ENCODE measurements at places on chromosomes 4 and X. TPM values are rescaled to one million over a fixed set of nuclear protein-coding genes. Genes with fewer than 3 reads are reported as not detected.

The SH2D1A gene
- not detected for total RNA-seq

The C4orf50 gene
- total RNA-seq, result 2.0 TPM

The PLA2G12A gene
- 36.8 TPM for total RNA-seq

The NUDT11 gene
- 18.8 TPM for total RNA-seq

The CTAG1B gene
- not detected for total RNA-seq

The FRG2 gene
- not detected for total RNA-seq

The CCNA2 gene
- total RNA-seq, result 22.1 TPM

The UGT2B11 gene
- not detected for total RNA-seq

The PLCXD1 gene
- 29.1 TPM for total RNA-seq

The FGA gene
- not detected for total RNA-seq

The MAGEC2 gene
- not detected for total RNA-seq

The SPACA5 gene
- not detected for total RNA-seq

The DCAF16 gene
- 46.3 TPM for total RNA-seq

The CLDN34 gene
- not detected for total RNA-seq

The FAM184B gene
- 20.3 TPM for total RNA-seq

The RP2 gene
- total RNA-seq, result 19.2 TPM

The PRDX4 gene
- 90.5 TPM for total RNA-seq

The BEND4 gene
- total RNA-seq, result 5.5 TPM

The VCX2 gene
- total RNA-seq, result not detected

The UTP14A gene
- total RNA-seq, result 14.1 TPM

The MEPE gene
- total RNA-seq, result not detected

The CD38 gene
- total RNA-seq, result 2.5 TPM

The NAP1L5 gene
- 24.5 TPM for total RNA-seq

The CXCL9 gene
- total RNA-seq, result not detected

The LAS1L gene
- total RNA-seq, result 22.8 TPM

The DRD5 gene
- 1.4 TPM for total RNA-seq

The MAGED4 gene
- 77.3 TPM for total RNA-seq

All from camera-type eye (tissue), 1 donor.